Transverse colon (tissue), 4 donors: ENCODE measurements at places on chromosomes 13 and 19. TPM values are rescaled to one million over a fixed set of nuclear protein-coding genes. Genes with fewer than 3 reads are reported as not detected.

- H3K27me3 ChIP-seq: peaks cover 42% of the 10 kb centered on the region
- H3K4me3 ChIP-seq: no peak overlapping the region
- no peak for DNase-seq
- H3K27ac ChIP-seq: peak overlapping the region; percentile 71
- H3K36me3 ChIP-seq: no peaks in the 10 kb centered on the region
Measured at GRCh38 chr19:5882421-5882968, 12.2 kb upstream of the FUT5 start.

DNA sequence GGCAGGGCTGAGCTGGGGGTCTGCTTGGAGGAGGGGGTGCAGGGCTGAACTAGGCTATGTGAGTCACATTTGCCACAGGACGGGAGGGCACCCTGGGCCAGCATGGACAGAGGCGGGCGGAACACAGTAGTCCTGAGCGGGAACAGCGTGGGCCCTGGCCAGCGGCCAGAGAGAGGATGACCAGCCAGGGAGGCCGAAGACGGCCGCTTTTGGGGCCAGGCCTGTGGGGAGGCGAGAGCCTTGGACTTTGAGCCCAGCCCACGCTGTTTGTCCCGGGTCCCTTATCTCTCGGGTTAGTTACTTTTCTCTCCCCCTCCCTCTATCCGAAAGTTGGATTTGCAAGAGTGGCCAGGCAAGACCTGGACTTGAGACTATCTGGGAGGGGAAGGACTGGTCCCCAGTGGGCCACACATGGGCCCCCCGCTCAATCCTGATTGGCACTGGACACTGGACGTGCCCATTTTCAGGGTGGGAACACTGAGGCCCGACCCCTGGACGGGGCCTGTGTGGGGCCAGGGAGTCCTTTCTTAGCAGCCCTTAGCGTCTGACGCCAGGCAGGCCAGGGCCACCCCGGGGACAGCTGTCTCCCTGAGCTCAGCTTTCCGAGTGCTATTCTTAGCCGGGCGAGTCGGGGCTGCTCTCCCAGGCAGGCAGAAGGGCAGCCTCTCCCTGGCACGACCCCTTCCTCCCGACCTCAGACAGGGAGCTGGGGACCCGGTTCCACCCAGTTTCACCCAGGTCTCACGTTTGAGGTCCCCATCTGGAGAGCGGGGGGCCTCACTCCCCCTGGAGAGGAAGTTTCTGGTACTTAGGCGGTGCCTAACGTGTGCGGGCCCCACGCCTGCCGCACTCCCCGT, 833 bp downstream of the GAMT start:
- peak overlapping the region; percentile 59 for H3K4me3 ChIP-seq
- peaks cover 16% of the 10 kb centered on the region for H3K4me1 ChIP-seq
- no peaks in the 10 kb centered on the region for H3K36me3 ChIP-seq
- peaks cover 49% of the 10 kb centered on the region for H3K27me3 ChIP-seq

- H3K27ac ChIP-seq: no peak overlapping the region
- H3K27me3 ChIP-seq: peaks cover 38% of the 10 kb centered on the region
- H3K4me1 ChIP-seq: peaks cover 6% of the 10 kb centered on the region
- no peak overlapping the region for H3K4me3 ChIP-seq
- DNase-seq: no peak
- H3K36me3 ChIP-seq: no peaks in the 10 kb centered on the region
Measured at GRCh38 chr13:23899555-23899954, 2.3 kb upstream of the C1QTNF9B start.

- DNase-seq: no peak
- no peak overlapping the region for H3K4me3 ChIP-seq
- H3K36me3 ChIP-seq: no peaks in the 10 kb centered on the region
- no peaks in the 10 kb centered on the region for H3K27me3 ChIP-seq
Measured at GRCh38 chr13:51192348-51192747, 29.9 kb upstream of the FAM124A start.

DNA sequence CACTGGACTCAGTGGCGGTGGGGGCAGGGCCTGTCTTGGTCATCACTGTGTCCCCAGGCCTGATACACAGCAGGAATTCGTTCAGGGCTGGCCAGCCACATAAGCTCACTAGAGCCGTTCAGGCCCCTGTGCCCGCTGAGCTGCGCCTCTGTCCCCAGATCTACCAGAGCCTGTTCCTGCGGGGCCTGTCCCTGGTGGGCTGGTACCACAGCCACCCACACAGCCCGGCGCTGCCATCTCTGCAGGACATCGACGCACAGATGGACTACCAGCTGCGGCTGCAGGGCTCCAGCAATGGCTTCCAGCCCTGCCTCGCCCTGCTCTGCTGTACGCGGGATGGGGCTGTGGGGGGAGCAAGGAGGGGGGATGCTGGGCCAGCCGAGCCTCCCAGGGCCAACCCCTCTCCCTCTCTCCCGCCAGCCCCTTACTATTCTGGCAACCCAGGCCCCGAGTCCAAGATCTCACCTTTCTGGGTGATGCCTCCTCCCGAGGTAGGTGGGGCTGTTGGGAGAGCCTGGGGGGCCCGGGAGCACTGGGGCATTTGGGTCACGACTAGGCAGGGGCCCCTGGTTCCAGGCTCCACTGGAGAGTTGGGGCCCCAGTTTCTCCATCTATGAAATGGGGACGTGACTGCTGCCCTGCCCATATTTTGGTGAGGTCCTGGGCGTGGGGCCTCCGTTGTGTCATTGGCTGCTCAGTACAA, 13.9 kb downstream of the MPND start:
- H3K27ac ChIP-seq: no peak overlapping the region
- no peak overlapping the region for H3K4me3 ChIP-seq
- no peak for DNase-seq
- no peaks in the 10 kb centered on the region for H3K36me3 ChIP-seq

- H3K36me3 ChIP-seq: no peaks in the 10 kb centered on the region
- H3K27me3 ChIP-seq: no peaks in the 10 kb centered on the region
- no peak overlapping the region for H3K4me3 ChIP-seq
- H3K4me1 ChIP-seq: peaks cover 28% of the 10 kb centered on the region
- H3K27ac ChIP-seq: no peak overlapping the region
Measured at GRCh38 chr19:37964109-37964508, 57.1 kb downstream of the SIPA1L3 start.

DNA sequence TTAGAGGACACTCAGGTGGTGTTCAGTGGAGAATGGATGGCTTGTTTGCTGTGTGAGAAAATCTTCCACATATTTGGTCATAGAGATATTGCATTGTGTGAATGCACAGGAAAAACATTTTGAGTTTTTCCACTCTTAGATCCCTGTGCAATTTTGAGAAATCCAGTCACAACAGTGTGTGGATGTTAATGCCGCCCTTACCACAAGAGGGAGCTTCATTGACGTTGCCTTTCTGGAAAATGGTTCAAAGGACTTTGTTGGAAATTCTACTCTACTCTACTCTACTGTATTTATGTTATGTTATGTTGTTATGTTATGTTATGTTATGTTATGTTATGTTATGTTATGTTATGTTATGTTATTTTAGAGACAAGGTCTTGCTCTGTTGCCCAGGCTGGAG, 13.4 kb downstream of the ZNF20 start:
- DNase-seq: no peak
- no peaks in the 10 kb centered on the region for H3K27me3 ChIP-seq
- H3K4me3 ChIP-seq: no peak overlapping the region
- peaks cover 1% of the 10 kb centered on the region for H3K36me3 ChIP-seq

Gene LILRA6
- not detected for total RNA-seq

Gene ZMYM2
- 61.0 TPM for total RNA-seq

Gene OXGR1
- 2.0 TPM for total RNA-seq
